ENCODE measurements at places on chromosomes 13 and 19.

- DNase-seq = peak; percentile 21
Measured at GRCh38 chr13:67139551-67139950, 90.6 kb downstream of the PCDH9 start.

- DNase-seq = peak; percentile 69
Measured at GRCh38 chr13:97191142-97191541, 31.0 kb upstream of the MBNL2 start.

GRCh38 chr19:10566658-10567410, 1.0 kb upstream of the KRI1 start:
- no peak for DNase-seq

DNA sequence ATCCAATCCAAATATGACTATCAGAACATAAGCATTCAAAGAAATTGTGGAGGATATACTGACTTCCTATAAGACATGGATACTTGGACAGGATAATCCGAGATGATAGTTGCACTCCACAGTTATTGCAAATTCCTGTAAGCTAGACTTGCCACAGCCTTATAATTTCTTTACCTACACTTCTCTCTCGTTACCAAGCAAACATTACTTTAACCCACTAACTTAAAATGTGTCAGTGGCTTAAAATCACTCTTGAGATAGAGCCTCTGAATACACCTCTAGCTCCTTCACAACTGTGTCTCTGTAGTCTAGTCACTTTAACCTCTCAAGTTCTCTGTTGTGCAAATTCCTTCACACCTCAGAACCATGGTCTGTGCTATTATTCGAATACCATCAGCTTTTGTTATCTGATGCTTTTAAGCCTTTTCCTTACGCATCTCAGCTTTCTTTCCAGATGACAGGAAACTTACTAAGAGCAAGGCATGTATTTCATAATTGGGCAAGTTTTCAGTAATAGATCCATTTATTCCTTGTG, 474.9 kb upstream of the MIR17HG start:
- no peak for DNase-seq

GRCh38 chr19:32627714-32628270, 46.8 kb downstream of the PDCD5 start:
- DNase-seq = no peak

GRCh38 chr19:29385191-29385795, 140.5 kb upstream of the VSTM2B start:
- DNase-seq = no peak

GRCh38 chr13:93309886-93310523, 83.4 kb downstream of the GPC6 start:
- no peak for DNase-seq

- no peak for DNase-seq
Measured at GRCh38 chr13:78465250-78465649, 138.1 kb downstream of the POU4F1 start.

GRCh38 chr19:42352301-42353259, 27.1 kb downstream of the MEGF8 start:
- DNase-seq = no peak

Data from SHP77 (cell line).